Brain pericyte (primary cell): ENCODE measurements at places on chromosomes 3 and 15.

DNA sequence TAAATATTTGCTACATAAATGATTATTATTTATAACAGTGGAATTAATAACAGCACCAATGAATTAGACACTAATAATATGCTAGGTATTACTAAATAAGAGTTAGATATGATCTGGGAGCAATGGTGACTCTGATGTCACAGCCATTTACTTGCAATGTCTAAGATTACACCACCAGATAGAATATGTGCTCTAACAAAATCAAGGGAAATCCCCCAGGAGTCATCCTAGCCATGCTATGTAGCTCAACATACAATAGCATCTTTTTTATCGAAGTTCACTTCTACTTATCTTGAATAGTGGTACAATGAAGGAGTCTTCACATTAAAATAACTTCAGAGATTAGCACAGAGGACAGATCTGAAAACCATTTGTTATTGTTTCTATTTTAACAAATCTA lies 154.0 kb downstream of the FMN1 start:
- DNase-seq: no peak

- no peak for DNase-seq
Measured at GRCh38 chr3:128197855-128198254, 44.6 kb downstream of the EEFSEC start.

DNA sequence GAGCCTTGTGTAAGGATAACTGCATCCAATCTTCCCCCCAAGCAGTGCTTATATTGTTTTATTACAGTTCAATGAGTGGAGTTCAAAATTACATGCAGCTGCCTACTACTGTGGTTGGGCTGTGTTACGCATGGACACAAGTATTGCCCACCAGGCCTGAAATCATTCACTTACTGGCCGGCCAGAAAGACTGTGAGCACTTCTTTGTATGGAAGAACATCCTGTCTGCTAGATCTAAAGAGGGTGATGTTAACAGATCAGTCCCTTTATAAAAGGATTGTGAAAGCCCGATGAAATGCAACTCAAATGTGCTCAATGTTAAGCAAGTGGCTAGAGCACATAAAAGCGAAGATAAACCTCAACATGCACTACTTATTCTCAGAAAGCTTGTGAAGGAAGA lies 132.5 kb downstream of the FOXP1 start:
- DNase-seq: no peak

GRCh38 chr3:139517321-139518065 lies 22.0 kb downstream of the RBP1 start:
- DNase-seq: no peak

DNA sequence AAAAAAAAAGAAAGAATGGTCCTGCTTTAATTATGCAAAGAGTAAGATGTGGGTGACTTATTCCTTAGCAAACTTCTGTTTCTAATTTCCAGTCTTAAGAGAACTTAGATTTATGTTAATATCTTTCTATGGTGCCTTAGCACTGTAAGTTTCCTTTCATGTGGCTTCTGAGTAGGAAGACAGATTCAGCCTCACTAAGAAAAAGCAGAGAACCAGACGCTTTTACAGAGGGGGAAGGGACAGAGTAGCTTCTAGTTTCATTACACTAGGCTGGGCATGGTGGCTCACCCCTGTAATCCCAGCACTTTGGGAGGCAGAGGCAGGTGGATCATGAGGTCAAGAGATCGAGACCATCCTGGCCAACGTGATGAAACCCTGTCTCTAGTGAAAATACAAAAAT lies 95.0 kb downstream of the DHX30 start:
- no peak for DNase-seq

- DNase-seq: no peak
Measured at GRCh38 chr3:142118911-142119310, 30.4 kb downstream of the TFDP2 start.

DNA sequence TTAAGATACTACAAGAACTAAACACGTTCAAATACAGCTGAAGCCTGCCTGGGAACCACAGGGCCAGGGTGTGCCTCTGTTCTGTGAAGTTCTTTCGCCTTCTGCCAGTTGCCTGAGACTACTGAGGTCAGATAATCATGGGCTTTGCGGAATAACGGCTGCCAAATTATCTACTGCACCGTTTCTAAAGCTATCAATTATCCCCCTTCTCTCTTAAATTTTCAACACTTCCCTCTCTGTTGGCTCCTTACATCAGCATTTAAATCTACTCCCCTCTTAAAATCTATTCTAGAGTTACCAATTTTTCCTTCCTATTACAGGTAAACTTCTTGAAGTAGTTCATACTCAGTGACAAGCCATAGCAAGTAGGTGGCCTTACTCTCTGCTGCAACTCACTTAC lies 6.2 kb upstream of the NEO1 start:
- DNase-seq: no peak

- DNase-seq: no peak
Measured at GRCh38 chr15:33678176-33678575, 290.1 kb upstream of the CHRM5 start.

DNA sequence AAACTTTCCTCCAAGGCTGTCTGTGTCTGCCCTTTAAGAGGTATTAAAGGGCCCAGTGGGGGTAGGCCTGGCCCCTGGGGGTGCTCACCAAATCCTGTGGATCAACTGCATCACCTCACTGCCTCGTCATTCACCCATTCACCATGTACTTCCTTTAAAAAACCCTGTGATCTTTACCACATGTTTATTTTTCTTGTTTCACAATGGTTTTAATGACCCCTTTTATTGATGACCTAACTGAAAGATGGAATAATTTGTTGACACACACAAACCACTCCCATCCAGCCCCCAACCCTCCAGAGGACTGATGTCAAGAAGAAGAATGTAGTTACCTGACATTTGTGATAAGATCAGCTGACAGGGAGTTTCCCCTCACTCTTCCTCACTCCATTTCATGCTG lies 40.8 kb downstream of the KCNAB1 start:
- no peak for DNase-seq

DNA sequence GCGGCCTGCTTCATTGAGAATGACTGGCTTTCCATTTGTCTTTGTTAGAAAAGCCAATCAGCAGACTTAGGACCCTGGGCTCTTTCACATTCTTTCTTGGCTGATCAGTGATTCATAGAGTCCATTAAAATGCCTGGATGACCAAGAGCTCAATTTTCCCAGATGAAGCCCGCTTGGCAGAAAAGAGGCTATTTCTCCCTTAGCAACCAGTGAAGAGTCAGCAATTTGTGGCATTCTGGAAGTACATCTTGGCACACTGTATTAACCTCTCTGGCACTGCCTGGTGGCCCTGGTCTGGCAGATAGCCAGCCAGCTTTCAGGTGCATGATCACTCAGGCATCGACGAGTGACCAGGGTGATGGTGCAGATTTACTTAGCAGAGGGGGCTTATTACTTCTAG lies 145.7 kb upstream of the PLAAT1 start:
- DNase-seq: no peak

GRCh38 chr3:26438325-26438940 lies 184.1 kb upstream of the LRRC3B start:
- DNase-seq: no peak

DNA sequence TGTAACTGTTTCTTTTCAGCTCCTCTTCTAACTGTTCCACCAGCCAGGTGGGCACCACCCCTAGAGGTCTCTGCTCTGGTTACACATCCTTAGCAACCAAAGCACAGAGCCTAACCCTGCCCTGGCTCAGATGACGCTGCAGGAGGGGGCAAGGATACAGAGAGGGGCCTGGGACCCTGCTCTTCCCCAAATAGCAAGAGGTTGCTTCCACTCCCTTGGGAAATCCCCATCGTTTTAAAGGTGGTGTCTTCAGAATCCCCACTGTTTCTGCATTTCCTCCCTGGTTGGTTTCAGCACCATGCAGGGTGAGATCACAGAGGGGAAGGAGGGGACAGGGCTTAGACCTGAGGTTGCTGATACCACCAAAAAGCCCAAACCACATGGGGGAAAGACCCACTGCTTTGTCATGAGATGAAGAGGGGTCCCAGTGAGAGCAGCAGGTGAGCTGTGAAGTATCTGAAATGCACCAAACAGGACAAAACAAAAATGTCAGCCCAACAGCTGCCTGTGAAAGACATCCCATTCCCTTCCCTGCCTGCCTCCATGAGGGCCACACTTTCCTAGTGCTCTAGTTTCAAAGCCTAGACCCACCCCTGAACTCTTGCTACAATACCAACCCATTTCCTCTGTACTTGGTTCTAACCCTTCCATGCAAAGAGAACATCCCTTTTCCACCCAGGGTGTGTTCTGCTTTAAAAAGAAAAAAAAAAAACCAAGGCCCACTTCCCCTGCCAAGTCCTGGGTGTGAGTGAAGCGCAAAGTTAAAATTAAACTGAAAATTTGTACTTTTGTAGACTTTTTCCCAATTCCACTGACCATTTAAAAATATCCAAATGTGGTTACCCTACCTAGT lies 29.0 kb downstream of the ANP32A start:
- DNase-seq: no peak

- no peak for DNase-seq
Measured at GRCh38 chr3:45552031-45552793, 42.3 kb upstream of the LIMD1 start.

- DNase-seq: no peak
Measured at GRCh38 chr15:71189718-71190117, 74.4 kb downstream of the THSD4 start.

DNA sequence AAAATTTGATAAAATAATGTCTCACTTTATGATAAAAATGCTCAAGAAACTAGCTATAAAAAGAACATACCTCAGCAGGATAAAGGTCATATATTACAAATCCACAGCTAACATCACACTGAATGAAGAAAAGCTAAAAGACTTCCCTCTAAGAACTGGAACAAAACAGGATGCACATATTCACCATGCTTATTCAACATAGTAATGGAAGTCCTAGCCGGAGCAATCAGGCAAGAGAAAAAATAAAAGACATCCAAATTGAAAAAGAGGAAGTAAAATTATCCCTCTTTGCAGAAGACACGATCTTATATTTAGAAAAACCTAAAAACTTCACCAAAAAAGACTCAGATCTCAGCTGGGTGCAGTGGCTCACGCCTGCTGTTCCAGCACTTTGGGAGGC lies 34.0 kb downstream of the SENP7 start:
- DNase-seq: no peak

GRCh38 chr3:108114423-108115065 lies 23.7 kb upstream of the CD47 start:
- DNase-seq: no peak

DNA sequence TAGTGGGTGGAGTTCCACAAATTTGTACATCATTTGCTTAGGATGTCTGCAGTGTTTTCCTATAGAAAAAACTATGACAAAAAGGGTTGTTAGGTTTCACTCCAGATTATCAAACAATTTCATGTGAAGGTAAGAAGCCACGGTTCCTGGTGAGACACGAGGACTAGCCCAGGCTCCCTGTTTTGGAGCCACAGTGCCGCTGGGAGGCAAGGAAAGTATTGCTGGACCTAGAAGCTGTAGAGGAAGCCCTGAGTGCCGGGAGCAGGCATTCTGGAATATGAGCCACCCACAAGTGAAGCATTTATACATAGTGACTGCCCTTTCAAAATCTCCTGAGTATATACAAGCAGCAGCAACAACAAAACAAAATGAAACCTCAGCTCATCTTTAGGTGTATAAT lies 142.0 kb downstream of the GABRB3 start:
- DNase-seq: no peak
